T-helper 2 cell treated with Interferon-gamma antibody and Interleukin-4, amounts not matched to agents 5 μg/mL and 100 μg/mL, for 36 hours (primary cell): ENCODE measurements at places on chromosomes 1 and 21.

DNA sequence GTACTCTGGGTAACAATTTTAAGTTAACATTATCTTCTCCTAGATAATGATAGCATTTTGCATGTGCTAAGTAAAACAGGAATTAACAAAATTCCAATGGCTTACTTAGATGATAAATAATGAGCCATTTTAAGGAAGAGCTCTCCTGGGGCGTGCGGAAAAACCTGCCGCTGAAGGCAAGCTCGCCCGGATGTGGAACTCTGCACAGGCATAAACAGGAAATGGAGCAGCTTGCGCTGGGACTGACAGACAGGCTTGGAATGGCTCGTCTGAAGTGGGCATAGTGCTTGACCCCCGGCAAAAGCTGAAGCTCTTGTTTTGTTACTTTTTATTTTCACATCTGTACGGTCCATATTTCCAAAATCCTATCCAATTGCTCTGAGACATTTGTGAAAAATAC lies 169.2 kb downstream of the ZNF281 start:
- no peak for DNase-seq

DNA sequence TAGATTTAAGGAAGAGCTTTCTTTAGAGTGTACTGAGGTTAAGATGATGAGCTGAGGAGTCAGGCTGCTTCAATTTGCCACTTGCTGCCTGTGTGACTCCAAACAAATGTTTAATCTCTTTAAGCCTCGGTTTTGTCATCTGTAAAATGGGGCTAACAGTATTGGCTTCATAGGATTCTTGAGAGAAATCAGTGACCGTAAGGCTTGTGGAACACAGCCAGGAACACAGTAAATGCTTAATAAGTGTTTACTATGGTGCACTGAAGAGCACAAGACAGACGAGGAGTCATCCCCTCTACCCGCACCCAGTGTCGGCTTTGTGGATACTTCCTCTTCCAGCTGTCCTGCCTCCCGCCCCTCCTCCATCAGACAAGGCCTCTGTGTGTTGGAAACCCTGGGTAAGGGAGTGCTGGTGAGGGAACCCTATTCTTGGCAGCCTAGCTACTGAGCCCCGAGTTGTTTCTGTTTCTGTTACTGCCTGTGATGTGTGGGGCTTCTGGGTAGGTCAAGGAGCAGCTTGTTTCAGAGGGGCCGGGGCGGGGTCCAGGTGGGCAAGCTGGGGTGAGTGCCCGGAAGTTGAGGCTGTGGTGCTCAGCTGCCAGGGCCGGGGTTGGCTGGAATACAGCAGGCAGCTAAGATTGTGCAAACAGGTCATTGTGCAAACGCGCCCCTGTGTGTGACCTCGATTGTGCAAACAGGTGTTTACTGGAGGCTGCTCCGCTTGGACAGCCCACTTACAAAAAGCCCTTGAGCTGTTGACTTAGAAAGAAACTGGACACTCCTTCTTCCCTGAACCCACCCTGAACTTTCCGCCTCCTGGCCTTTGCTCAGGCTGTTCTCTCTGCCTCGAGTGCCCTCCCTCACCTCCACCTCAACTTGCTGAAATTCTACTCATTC lies 4.0 kb upstream of the CSF3R start:
- no peak for DNase-seq

DNA sequence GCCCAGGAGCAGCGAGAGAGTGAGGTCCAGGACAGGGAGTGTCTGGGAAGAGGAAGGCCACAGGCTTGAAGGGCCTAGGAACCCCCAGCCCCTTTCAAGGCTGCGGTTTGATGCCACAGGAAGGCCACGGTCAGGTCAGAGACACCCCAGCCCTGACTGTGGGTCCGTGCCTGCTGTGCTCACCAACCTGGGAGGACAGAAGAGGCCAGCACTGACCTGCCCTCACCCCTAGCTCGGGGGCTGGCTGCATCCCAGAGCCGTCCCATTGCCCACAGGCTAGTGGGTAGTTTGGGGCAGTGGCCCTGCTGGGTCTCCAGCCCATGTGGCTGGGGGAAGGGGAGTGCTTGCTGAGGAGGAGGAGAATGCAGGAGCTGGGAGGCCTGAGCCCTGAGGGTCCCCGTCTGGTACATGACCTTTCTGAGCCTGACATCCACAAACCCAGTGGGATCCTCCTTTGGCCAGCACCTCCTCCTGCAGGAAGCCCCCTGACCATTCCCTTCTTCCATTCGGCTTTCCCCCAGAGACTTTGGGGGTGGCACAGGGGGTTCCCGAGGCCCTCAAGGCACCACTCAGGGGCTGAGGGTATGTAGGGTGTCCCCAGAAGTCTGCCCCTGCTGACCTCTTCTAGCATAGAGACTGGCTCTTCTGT lies 54.3 kb downstream of the WNT9A start:
- DNase-seq: no peak

DNA sequence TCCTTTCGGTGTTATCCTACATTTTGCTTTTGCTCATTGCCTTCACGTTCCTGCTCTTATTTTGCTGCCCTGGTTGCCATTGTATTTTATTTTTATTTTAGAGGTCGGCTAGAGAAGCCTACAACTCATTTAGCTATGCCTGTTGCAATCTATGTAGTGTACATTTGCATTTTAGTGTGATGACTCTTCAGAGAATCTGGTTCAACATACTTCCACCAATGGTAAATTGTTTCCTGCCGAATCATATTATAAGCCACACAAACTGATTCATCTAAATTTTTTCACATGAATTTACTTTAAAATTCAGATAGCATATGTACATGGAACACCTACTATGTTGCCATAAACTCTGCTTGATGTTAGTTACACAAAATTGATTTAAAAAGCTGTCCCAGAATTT lies 1596.9 kb downstream of the PLA2G4A start:
- DNase-seq: no peak

DNA sequence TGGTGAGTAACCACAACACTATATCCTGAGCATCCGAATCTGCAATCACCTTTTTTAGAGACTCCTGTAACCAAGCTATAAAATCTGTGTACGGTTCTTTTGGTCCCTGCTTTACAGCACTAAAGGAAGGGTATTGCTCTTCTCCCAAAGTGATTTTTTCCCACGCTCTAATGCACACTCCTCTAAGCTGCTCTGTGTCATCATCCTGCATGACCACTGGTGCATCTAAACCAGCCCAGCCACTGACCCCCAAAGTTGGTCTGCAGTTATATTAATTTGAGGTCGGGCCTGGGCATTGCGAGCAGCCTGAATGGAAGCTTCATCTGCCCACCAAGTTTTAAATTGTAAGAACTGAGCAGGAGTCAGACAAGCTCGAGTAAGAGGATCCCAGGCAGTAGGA lies 480.0 kb downstream of the PTPRU start:
- DNase-seq: no peak

GRCh38 chr21:18608226-18608625 lies 204.6 kb upstream of the TMPRSS15 start:
- DNase-seq: no peak

DNA sequence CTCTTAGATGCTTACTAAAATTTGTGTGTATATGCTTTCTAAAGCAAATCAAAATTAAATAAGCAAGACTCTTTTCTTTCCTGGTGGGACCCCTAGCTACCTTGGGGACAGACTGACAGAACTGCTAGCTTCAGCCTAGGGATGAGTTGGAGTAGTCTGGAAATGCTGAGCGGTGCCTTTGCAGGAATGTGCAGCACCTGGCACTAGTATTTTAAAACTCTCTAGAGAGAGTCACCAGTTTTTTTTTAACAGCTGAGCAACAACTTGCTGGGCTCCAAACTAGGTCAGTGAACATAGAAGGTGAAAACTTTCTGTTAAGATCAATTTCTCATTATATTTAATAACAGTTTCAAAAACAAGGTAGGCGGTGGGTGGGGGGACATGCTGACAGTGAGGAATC lies 56.8 kb downstream of the NUF2 start:
- DNase-seq: no peak

- no peak for DNase-seq
These were observed 343.3 kb downstream of the SETD4 start for GRCh38 chr21:35716876-35717565.

GRCh38 chr21:17610911-17611310 lies 1.8 kb downstream of the BTG3 start:
- no peak for DNase-seq

GRCh38 chr1:235876402-235876841 lies 9.7 kb upstream of the LYST start:
- DNase-seq: no peak

- no peak for DNase-seq
These were observed 214.2 kb downstream of the DENND1B start for GRCh38 chr1:197561041-197561440.

DNA sequence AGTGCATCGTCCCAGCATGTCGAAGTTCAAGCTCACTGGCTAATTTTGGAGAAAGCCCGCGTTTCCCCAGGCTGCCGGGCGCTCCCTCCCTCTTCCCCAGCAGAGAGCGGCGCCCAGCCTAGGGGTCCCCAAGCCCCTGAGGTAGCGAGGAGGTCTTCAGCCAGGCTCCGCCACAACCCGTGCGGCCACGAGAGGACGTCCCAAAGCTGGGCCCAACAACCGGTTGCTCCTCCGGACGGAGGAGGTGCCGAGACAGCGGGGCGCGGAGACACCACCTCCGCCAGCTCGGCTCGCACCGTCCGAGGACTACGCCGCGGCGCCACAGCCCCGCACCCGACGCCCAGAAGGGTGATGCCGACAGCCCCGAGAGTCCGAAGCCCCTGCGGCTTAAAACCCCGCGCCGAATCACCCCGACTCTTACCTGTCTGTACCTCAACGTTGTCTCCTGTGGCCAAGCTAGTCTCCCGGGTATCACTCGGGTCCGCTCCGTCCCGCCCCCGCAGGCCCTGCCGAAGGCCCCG lies at the start of gene DENND2C:
DENND2C (minus strand) TSS at position 488 of the 521 bp plus-strand sequence. CDS start 44,065 bp downstream, outside the sequence.
- no peak for DNase-seq

- no peak for DNase-seq
These were observed 5.8 kb upstream of the LAD1 start for GRCh38 chr1:201404722-201405483.

DNA sequence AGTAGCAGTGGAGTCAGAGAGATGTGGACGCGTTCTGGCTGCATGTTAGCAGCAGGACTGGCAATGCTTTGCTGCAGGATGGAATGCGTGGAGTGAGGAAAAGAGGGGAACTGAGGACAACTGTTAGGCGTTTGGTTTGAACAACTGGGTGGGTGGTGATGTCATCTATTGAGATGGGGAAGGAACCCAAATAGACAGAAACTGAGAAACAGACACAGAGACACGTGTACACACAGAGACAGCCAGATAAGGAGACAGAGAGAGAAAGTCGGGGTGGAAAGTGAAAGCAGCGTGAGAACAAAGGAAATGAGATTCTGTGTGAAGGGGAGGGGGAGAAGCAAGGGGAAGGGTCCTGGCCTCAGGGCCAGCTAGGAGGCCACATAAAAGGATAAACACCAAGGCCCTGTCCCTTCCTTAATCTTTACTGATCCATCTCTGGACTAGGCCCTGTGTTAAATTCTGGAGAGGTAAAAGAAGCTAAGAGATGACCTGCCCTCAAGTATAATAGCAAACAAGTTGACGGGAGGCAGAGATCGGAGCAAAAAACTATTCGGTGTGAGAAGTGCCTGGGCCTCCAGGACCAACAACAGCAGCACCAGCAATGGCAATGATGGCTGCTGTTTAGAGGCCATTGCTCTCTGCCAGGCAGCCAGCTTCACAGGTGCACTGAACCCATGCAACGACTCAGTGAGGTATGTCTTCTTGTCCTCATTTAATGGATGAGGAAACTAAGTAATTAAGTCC lies 31.6 kb downstream of the VWA5B1 start:
- peak; percentile 50 for DNase-seq

DNA sequence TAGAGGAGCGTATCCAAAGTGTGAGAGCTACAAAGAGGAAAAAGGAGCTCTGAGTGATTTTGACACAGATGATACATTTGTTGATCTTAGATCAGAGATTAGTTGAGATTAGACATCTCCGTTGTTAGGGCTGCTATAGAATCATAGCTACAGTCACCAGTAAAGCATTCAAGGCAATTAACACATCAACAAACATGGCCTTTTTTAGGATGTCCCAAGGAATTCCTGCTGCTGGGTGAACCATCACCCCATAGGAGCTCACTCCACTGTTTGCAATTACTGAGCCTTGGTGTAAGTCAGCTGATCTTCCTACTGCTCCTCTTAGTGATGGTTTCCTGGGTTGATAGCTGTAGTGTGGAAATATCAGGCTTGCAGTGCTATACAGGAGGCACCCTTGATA lies 6.7 kb upstream of the RSRP1 start:
- no peak for DNase-seq

DNA sequence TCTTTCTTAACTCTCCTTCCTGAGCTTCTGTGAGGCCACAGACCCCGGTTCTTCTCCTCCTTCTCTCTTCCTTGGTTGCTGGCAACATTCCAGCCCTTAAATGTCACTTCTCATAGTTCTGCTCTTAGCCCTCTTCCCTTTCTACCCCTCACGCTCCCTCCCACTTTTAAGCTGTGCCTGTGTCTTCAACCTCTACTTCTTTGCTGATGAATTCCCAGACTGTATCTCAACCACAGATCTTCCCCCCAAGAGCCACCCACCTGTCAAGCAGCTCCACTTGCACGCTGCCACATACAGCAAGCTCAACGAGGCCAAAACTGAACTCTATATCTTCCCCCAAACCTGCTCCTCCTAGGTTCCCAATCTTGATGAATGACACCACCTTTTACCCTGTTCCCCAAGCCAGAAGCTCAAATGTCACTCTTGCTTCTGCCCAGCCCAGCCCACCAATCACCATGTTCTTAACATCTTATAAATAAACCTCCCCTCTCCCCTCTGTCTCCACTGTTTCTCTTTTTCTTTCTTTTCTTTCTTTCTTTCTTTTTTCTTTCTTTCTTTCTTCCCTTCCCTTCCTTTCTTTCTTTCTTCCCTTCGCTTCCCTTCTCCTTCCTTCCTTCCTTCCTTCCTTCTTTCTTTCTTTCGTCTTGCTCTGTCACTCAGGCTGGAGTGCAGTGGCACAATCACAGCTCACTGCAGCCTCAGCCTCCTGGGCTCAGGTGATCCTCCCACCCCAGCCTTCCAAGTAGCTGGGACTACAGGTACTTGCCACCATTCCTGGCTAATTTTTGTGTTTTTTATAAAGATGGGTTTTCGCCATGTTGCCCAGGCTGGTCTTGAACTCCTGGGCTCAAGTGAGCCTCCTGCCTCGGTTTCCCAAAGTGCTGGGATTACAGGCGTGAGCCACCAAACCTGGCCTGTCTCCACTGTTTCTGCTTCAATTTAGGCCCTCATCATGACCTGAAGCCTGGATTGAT lies 19.8 kb upstream of the PTP4A2 start:
- peak; percentile 86 for DNase-seq

DNA sequence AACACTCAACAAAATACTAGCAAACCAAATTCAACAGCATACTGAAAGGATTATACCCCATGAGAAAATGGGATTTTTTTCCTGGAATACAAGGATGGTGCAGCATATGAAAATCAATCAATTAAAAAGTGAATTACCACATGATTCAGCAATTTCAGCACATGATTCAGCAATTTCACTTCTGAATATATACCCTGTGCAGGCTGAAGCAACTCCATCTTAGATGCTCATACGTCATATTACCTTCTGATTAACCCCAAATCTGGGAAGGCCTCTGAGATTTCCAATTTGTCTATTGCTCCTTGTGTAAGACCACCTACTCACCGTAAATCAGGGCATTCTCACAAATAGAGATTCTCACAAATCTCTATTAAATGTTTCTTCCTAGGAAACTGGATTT lies 43.8 kb upstream of the ERO1B start:
- DNase-seq: no peak
